ENCODE measurements at places on chromosomes 16 and 17. TPM values are rescaled to one million over a fixed set of nuclear protein-coding genes. Genes with fewer than 3 reads are reported as not detected.
A peak's percentile ranks its signal among the peaks of the same experiment; 100 is the strongest.

Gene MT1G
- 36.2 TPM for total RNA-seq

Gene KCNJ18
- total RNA-seq, result not detected

Gene CDK5R1
- 5.8 TPM for total RNA-seq

Gene NHLRC4
- total RNA-seq, result 1.6 TPM

Gene STX1B
- total RNA-seq, result 2.2 TPM

Gene VAT1L
- total RNA-seq, result not detected

Gene GOSR2
- 51.5 TPM for total RNA-seq

DNA sequence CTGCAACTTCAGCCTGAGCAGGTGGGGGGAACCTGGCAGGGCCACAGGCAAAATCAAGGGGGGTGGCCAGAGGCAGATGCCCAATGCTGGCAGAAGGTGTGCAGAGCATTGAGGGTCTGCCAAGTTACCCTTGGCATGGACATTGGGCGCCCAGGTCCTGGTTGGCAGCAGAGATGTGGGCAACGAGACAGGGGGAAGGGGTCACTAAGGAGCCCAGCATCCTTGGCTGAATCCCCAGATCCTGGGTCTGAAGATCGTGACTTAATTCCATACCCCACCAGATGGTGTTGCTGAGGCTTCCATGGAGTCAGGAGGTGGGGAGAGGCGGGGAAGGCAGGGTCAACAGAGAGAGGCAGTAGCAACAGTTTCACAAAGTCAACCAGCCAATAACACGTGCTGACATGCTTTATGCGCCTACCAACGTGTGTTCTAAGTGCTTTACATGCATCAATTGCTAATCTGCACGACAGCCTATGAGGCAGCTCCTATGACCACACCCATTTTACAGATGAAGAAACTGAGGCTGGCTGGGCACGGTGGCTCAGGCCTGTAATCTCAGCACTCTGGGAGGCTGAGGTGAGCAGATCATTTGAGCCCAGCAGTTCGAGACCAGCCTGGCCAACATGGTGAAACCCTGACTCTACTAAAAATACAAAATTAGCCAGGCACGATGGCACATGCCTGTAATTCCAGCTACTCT, 83.3 kb downstream of the GSG1L start:
- no peaks in the 10 kb centered on the region for H3K4me1 ChIP-seq
- H3K4me3 ChIP-seq, result no peak overlapping the region
- no peak overlapping the region for H3K27ac ChIP-seq
- H3K36me3 ChIP-seq, result no peaks in the 10 kb centered on the region

DNA sequence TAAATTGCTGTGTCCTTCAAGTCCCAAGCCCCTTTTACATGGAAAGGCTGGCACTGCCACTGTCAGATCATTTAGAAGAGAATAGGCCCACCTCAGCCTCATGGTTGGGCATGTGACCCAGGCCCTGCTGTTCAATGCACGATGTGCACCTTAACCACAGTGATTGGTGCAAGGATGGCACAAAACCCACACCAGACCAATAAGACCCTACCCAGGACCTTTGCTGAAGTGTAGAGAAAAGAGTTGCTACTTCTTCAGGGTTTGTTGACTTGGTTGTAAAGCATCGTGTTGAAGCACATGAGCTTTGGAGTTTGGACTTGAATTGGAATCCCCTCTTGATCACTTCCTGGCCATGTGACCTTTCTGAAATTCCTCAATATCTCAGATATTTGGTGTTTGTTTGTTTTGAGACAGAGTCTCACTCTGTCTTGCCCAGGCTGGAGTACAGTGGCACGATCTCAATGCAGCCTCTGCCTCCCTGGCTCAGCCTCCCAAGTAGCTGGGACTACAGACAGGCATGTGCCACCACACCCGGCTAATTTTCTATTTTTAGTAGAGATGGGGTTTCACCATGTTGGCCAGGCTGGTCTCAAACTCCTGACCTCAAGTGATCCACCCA, 24.8 kb downstream of the DNAJA2 start:
- DNase-seq, result no peak
- H3K27ac ChIP-seq, result no peak overlapping the region
- no peaks in the 10 kb centered on the region for H3K27me3 ChIP-seq

DNA sequence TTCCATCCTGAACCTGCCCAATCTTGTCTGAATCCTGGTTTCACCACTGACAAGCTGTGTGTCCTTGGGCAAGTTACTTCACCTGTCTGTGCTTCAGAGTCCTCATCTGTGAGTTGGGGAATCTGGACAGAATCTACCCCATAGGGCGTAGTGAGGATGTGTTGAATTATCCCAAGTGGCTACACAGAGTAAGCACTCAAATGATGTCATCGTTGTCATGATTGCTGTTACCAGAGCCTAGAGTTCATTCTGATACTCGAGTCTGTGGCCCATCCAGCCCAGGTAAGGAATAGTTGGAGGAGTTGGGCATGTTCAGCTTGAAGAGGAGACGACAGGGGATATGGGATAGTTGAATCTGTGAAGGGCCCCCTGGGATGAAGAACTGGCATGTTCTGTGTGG, 45.9 kb downstream of the MAPT start:
- no peaks in the 10 kb centered on the region for H3K36me3 ChIP-seq
- H3K4me1 ChIP-seq, result peaks cover 7% of the 10 kb centered on the region
- no peak overlapping the region for H3K27ac ChIP-seq
- H3K4me3 ChIP-seq, result no peak overlapping the region

DNA sequence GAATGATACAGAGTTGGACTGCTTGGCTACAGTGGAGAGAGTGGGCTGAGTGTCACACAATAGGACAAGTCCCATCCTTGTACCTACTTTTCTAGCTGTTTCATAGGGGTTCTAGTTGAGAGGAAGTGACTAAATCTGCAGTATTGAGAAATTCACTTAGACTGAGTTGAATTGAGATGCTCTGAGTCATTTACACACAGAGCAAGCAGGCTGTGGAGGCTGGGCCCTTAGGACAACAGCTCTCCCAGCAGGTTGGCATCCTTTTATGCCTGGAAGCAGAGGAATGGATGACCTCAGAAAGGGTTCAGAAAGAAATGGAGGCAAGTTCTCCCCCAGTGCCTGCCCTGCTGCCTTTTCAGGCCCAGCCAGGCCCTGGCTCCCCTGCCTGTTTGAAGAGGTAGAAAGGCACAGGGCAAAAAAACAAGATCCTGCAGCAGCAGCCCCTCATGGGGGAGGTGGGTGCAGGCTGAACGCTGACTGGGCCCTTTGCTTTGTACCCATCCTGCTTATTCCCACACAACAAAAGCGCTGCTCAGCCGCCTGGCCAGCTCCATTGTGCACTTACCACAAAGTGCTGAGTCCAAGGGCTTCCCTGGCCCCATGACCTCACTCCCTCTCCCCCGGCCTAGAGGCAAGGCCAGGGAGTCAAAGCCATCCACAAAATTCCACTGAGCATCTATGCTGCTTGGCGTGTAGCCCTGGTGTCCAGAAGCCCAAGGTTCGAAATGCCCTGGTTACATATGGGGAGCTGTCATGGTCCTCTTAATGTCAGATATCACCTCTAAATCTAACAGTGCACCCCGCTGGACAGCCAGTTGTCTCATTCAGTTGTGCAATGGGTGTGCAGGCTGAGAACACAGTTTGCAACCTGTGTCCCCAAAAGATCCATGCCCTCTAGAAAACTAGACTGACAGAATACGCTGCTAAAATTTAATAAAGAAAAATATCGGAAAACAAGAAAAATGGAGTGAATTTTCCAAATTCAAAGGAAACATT, 5.4 kb upstream of the CRYBA1 start:
- no peak overlapping the region for H3K4me3 ChIP-seq
- no peaks in the 10 kb centered on the region for H3K27me3 ChIP-seq
- no peaks in the 10 kb centered on the region for H3K36me3 ChIP-seq
- no peak overlapping the region for H3K27ac ChIP-seq
- DNase-seq, result no peak
- peaks cover 11% of the 10 kb centered on the region for H3K4me1 ChIP-seq

GRCh38 chr17:44438636-44439035, 49.2 kb upstream of the ITGA2B start:
- H3K4me1 ChIP-seq, result peaks cover 21% of the 10 kb centered on the region
- H3K4me3 ChIP-seq, result no peak overlapping the region
- H3K27ac ChIP-seq, result peak overlapping the region; percentile 31
- H3K36me3 ChIP-seq, result peaks cover 21% of the 10 kb centered on the region

GRCh38 chr17:57493171-57493570, 236.8 kb downstream of the MSI2 start:
- DNase-seq, result no peak
- peaks cover 3% of the 10 kb centered on the region for H3K36me3 ChIP-seq
- no peak overlapping the region for H3K4me3 ChIP-seq
- peaks cover 15% of the 10 kb centered on the region for H3K4me1 ChIP-seq
- no peak overlapping the region for H3K27ac ChIP-seq

GRCh38 chr17:83136931-83137330, 57.5 kb downstream of the METRNL start:
- peaks cover 19% of the 10 kb centered on the region for H3K27me3 ChIP-seq
- H3K36me3 ChIP-seq, result no peaks in the 10 kb centered on the region
- H3K27ac ChIP-seq, result no peak overlapping the region
- no peak for DNase-seq

DNA sequence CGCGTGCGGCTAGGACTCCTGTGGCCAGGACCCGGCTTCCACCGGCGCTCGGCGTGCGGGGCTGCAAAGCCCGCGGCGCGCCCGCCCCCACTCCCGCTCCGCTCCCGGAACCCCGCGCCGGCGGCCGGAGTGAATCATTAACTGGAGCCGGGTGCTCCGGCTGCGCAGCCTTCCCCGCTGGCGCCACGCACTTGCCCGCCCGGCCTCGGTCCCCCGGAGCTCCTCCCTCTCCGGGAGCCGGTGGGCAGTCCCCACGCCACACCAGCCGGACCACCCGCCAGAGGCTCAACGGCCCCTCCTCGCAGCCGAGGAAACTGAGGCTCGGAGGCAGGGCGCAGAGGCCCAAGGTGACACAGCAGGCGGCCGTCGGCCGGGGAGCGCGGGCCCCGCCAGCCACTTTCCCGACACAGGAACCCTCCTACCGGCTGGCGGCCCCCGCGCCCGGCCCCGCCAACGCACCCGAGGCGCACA, 580 bp downstream of the BCAR1 start:
- no peak overlapping the region for H3K4me3 ChIP-seq
- H3K36me3 ChIP-seq, result no peaks in the 10 kb centered on the region
- H3K27ac ChIP-seq, result no peak overlapping the region
- peaks cover 58% of the 10 kb centered on the region for H3K27me3 ChIP-seq
- DNase-seq, result no peak
- H3K4me1 ChIP-seq, result peaks cover 12% of the 10 kb centered on the region

DNA sequence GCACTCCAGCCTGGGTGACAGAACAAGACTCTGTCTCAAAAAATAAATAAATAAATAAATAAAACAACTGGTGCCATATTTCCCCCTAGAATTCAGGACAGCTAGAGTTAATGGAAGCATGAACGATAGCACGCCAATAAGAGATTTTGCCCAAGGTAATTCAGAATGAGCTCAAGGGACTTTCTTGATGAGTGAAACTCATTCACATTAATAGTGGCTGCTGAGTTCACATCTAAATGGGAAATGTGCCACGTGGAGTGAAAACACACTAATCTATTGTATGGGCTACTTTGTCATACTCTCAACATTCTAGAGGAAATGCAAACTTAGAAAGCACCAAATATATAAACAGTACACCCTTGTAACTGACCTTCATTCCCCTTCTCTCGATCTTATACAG, 47.4 kb upstream of the PSMD7 start:
- no peak overlapping the region for H3K27ac ChIP-seq
- no peak overlapping the region for H3K4me3 ChIP-seq
- no peak for DNase-seq
- H3K27me3 ChIP-seq, result no peaks in the 10 kb centered on the region

- no peak for DNase-seq
- no peak overlapping the region for H3K27ac ChIP-seq
These were observed 406.0 kb downstream of the SEC14L1 start for GRCh38 chr17:77546772-77547241.

DNA sequence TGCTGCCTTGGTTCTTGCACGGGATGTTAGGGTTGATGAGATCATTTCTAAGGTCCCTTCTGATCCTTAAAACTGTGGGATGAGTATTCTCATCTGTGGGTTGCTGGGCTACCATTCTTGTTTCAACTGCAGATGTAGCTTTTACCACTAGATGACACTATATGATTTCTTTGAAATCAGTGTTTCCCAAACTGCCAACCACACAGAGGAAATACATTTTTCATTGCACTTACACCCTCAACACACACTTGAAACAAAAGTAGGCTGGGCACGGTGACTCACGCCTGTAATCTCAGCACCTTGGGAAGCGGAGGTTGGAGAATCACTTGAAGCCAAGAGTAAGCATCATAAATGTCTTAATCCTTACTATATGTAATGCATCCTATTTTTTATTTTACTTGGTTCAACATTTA, 15.3 kb downstream of the LCMT1 start:
- H3K27ac ChIP-seq, result peak overlapping the region; percentile 26
- peaks cover 14% of the 10 kb centered on the region for H3K36me3 ChIP-seq
- peaks cover 29% of the 10 kb centered on the region for H3K4me1 ChIP-seq

DNA sequence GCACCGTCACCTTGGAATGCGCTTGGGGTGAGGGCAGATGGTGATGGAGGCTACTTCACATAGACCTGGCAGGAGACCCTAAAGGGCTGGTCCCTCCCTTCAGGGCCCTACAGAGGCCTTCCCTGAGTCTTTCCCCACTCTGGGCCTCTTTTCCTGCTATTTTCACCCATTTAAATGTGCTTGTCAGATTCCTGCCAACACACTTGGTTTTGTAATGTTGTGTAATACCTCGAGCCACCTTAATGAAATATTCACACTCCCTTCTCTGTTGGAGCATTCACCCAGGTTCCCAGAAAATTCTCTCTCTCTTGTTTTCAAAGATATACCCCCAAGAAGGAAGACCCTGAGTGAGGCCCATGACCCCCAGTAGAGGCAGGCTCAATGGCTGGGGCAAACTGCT, 456.6 kb upstream of the DYNLRB2 start:
- no peak overlapping the region for H3K4me3 ChIP-seq
- no peak for DNase-seq
- no peaks in the 10 kb centered on the region for H3K4me1 ChIP-seq
- no peaks in the 10 kb centered on the region for H3K36me3 ChIP-seq

DNA sequence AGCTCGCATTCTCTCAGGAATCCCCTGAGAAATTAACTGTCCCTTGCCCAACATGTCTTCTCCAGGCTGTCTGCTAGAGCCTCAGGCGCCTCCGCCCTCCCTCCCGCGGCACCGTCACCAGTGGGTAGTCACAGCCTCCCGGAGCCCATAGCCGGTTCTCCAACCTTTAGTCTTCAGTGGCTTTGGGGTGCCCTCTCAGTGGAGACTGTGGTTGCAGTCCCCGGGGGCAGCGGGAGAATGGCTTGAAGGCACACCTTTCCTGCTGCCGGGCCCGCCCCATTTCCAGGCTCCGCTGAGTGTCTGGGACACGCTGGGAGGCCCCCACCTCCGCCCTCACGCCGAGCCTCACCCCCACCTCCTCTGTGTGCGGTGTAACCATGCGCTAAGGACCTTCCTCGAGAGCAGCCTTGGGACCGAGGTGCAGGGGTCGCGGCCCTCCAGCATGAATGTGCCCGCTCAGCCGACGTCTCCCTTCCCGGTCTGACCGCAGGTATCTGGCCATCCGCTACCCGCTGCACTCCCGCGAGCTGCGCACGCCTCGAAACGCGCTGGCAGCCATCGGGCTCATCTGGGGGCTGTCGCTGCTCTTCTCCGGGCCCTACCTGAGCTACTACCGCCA, 1.7 kb downstream of the GALR2 start:
- H3K4me1 ChIP-seq, result peaks cover 37% of the 10 kb centered on the region
- H3K27me3 ChIP-seq, result peaks cover 54% of the 10 kb centered on the region
- no peak for DNase-seq
- H3K27ac ChIP-seq, result no peak overlapping the region

Measured in activated CD8-positive, alpha-beta T cell treated with anti-CD3 and anti-CD28 coated beads, Interleukin-2, amount 10 ng/mL, durations not matched to agents 7 days and 5 days (primary cell).